ENCODE measurements at places on chromosomes 1 and 21.

GRCh38 chr1:21704145-21704544 is 35.0 kb upstream of the RAP1GAP start:
- no peak for DNase-seq

GRCh38 chr1:235898126-235898525 is 31.4 kb upstream of the LYST start:
- no peak for DNase-seq

DNA sequence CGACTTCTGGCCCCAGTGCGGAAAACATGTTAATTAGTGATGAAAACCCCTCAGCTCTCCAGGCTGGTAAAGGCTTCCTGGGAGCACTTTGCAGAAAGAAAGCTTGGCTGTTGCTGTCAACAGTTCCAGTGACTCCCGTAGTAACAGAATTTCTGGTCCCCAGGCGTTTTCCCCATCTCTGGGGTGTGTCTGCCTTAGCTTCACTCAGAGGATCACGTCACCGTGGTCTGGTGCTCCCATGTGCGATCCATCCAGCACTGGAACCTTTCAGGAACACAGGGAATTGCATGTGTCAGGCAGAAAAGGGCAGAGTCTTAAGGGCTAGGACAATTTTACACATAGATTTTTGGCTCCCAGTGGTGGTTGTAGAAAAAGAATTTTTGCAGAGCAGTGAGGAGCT is 470.4 kb upstream of the USP24 start:
- DNase-seq, result no peak

DNA sequence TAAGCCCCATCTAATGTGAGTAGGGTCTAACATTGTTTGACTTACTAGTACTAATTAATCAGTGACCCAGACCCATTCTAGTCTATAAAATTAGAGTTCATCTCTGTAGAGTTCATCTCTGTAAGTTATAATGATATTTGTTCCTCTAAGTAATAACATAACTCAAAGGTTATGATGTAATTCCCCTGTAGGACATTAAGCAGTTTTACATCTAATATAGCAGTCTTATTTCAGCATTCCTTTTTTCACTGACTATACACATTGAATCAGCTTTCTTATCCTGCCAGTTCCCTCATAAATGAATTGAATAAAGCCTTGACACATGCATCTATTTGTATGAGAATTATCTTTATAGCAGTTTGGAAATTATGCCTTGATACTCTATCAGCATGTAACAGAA is 90.9 kb downstream of the SH3GLB1 start:
- no peak for DNase-seq

- DNase-seq, result no peak
Measured at GRCh38 chr1:199010492-199010891, 371.7 kb downstream of the PTPRC start.

GRCh38 chr1:206030191-206030590 is 6.5 kb upstream of the CTSE start:
- no peak for DNase-seq

Data from stimulated activated CD8-positive, alpha-beta memory T cell treated with anti-CD3 and anti-CD28 coated beads, Interleukin-4, amount 100 ng/mL, for 4 hours (primary cell).